Heart right ventricle (tissue), 16 donors: ENCODE measurements at places on chromosomes 11 and 22.

DNA sequence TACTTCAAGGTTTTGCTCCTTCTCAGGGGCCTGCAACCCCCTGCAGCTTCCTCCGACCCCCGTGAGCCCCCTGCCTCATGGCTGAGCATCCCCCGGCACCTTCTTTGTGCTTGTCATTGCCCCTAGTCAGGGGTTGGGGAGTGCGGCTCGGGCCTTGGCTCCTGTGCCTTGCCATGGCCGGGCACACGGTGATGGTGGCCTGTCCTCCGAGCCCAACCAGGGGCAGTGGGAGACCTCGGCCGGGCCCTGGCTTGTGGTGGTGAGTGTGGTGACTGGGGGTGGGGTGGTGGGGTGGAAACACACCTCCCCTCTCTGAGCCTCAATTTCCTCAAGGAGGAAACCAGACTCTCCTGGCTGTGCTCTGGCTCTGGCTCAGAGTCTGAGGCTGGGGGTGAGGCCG lies 1.5 kb upstream of the MRGPRG start:
- no peak for DNase-seq

DNA sequence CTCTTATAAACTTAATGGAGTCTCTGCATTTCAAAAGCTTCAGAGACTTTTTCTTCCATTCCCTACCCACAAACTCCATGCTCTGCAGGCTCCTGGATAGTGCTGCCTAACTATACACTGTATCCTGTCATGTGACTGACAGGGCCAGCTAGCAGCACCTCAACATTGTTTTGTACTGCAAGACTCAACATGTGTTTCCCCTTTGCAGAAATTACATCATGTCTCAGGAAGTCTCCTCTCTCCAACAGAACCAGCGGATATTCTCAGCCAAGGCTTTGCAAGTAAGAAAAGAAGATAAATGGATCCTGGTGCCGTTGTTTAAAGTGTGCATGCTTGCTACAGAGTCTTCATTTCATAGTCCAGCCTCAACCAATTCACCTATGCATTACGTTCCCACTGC lies 164.0 kb upstream of the UBASH3B start:
- DNase-seq = peak; percentile 37

GRCh38 chr11:72446929-72447769 lies 12.8 kb upstream of the CLPB start:
- peak; percentile 25 for DNase-seq

DNA sequence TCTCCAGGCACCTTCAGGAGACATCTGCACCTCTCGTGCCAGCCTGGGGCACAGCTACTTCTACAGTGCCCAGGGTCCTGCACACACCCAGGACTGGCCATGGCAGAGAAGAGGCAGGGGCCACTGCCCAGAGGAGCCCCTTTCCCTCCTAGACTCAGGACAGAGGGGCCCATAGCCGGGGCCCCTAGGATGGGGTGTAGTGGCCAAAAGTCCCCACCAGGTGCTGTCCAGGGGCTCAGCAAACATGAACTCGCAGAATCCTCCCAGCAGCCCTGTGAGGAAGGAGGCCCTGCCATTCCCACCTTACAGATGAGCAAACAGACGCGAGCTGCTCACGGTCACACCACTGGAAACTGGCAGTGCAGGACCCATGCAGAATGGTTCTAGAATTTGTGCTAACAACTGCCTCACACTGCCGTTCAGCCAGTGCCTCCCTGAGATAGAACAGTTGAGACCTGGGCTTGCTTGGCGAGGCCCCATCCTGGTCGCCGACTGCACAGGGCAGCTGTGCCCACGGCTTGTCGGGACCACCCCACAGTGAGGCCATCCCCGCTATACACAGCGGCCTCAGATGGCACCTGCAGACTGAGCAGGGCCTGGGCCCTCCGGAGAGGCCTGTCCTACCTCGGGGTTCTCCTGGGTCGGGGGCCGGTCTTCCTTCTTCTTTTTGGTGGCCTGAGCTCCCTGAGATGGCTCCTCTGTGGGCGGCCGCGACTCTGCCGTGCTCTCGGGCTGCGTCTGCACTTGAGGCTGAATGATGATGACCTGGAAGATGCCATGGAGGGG lies 96.4 kb downstream of the PHF21B start:
- no peak for DNase-seq

DNA sequence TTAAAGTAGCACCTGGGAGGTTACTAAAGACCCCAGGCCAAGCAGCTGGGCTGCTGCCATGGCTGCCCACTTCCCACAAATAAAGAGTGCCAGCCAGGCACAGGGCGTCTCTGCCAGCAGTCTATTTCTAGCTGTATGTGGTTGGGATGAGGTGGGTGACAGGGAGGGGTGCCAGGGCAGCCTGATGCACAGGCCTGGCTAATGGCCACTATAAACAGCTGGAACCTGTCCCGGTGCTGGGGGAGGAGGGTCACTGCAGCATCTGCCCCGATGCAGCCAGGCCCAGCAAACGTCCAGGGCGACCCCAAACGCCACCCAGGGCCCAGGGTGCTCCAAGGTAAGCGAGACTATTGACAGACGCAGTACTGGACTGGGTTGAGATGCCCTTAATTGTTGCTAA lies 37.4 kb downstream of the SCUBE1 start:
- peak; percentile 65 for DNase-seq

- DNase-seq = no peak
These were observed 22.1 kb upstream of the IGLL5 start for GRCh38 chr22:22865311-22866072.

GRCh38 chr11:8638300-8638699 lies 44.2 kb downstream of the TRIM66 start:
- DNase-seq = no peak

- no peak for DNase-seq
These were observed 119.0 kb downstream of the PARVA start for GRCh38 chr11:12496181-12497025.

DNA sequence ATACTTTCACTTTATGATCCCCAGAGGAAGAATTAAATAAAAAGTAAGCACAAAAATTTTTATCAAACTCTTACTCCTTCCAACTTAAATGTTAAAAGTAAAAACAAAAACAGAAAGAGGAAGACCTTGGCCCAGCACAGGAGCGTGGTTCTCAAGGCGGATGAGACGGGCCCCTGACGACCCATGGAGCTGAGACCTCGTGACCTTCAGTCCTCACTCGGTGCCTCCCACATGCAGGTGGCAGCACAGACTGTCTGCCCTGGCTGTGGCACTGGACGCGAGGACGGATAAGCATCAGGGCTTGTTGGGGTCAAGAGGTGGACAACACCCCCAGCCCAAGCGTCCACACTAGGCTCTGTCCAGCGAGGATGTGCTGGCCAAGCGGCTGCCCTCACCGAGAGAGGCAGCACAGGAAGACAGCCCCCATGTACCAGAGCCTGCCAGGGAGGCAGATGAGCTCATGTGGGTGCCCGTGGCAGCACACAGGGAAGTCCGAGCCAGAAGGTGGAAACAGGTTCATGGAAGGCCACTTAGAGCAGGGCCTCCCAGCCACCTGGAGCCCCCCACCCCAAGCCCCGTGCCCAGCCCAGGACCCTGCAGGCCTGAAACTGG lies 1389.8 kb downstream of the TBC1D22A start:
- DNase-seq = no peak

- DNase-seq = no peak
These were observed 432.9 kb downstream of the TENM4 start for GRCh38 chr11:79007771-79008402.

GRCh38 chr11:2651826-2652271 lies 47.9 kb downstream of the KCNQ1OT1 start:
- no peak for DNase-seq

GRCh38 chr11:12897867-12898266 lies 111.2 kb upstream of the RASSF10 start:
- no peak for DNase-seq
